ENCODE measurements at places on chromosomes 3 and 15. TPM values are rescaled to one million over a fixed set of nuclear protein-coding genes. Genes with fewer than 3 reads are reported as not detected.

Gene CHST2
- total RNA-seq, result 28.6 TPM

Gene PAQR9
- total RNA-seq, result not detected

Gene SGO1
- 3.1 TPM for total RNA-seq

Gene SCN5A
- total RNA-seq, result 0.20 TPM

Gene RARRES1
- 4.7 TPM for total RNA-seq

Gene IL17RB
- total RNA-seq, result 0.30 TPM

Gene EPB42
- 0.28 TPM for total RNA-seq

Gene ANKRD63
- total RNA-seq, result not detected

Gene GOLGA6L9
- total RNA-seq, result 5.2 TPM

Gene EDEM1
- total RNA-seq, result 85.3 TPM

Gene CP
- total RNA-seq, result 101 TPM

Gene CKMT1A
- total RNA-seq, result not detected

Gene ZNF619
- 10.3 TPM for total RNA-seq

Gene SI
- not detected for total RNA-seq

Gene RASA2
- total RNA-seq, result 49.7 TPM

- no peaks in the 10 kb centered on the region for H3K27me3 ChIP-seq
- DNase-seq, result no peak
- peaks cover 6% of the 10 kb centered on the region for H3K4me1 ChIP-seq
- H3K36me3 ChIP-seq, result no peaks in the 10 kb centered on the region
- no peak overlapping the region for H3K27ac ChIP-seq
Measured at GRCh38 chr3:185984203-185984602, 46.4 kb upstream of the TRA2B start.

GRCh38 chr3:195302431-195302830 lies 31.5 kb upstream of the XXYLT1 start:
- H3K27ac ChIP-seq, result no peak overlapping the region
- peaks cover 98% of the 10 kb centered on the region for H3K36me3 ChIP-seq
- H3K4me1 ChIP-seq, result no peaks in the 10 kb centered on the region

DNA sequence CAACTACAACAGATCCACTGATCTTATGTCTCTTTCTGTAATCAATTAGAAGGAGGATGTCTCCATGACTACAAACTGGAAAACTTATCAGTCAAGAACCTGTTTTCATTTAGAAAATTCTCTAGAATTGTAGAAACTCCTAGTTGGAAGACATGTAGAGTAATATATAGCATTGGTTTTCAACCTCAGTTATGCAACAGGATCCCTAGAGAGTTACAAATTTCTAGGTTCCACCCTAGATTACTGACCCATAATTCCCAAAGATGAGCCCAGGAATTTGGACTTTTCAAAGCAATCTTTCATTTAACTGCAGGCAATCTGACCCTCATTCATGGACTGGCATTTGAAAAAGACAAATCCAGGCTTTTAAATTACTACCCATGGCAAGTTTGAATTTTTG lies 116.9 kb upstream of the RAP2B start:
- no peak for DNase-seq
- H3K4me1 ChIP-seq, result peaks cover 12% of the 10 kb centered on the region
- H3K27ac ChIP-seq, result no peak overlapping the region

- H3K27me3 ChIP-seq, result no peaks in the 10 kb centered on the region
- DNase-seq, result no peak
- H3K27ac ChIP-seq, result no peak overlapping the region
- H3K36me3 ChIP-seq, result peaks cover 6% of the 10 kb centered on the region
Measured at GRCh38 chr3:123521179-123521969, 63.5 kb downstream of the HACD2 start.

DNA sequence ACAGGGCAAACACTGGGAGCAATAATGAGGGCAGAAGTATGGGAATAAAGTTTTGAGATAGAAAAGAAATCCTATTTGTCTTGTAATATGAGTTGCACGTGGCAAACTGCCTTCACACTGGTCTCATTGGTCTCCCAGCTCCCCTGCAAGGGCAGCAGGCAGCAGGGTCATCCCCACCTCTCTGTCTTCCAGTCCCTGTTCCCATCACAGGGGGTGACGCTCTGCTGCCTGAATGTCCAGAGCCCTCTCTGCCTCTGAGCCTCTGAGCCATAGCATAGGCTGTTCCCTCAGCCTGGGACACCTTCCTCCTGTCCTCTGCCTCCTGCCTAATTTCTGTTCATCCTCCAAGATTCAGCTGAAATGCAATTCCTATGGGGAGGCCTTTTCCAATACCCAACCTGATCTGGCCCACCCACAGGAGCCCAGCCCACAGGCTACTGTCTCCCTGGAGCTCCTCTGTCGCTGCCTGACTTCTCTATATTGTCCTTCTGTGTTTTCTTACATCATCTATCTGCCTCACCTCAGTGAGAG lies 12.1 kb upstream of the SKOR1 start:
- H3K4me1 ChIP-seq, result no peaks in the 10 kb centered on the region
- no peaks in the 10 kb centered on the region for H3K36me3 ChIP-seq
- H3K4me3 ChIP-seq, result no peak overlapping the region
- no peaks in the 10 kb centered on the region for H3K27me3 ChIP-seq
- DNase-seq, result peak; percentile 40

GRCh38 chr15:64792282-64792681 lies 16.9 kb upstream of the RBPMS2 start:
- H3K27ac ChIP-seq, result no peak overlapping the region
- no peak for DNase-seq
- H3K4me1 ChIP-seq, result no peaks in the 10 kb centered on the region
- no peak overlapping the region for H3K4me3 ChIP-seq
- H3K36me3 ChIP-seq, result no peaks in the 10 kb centered on the region

DNA sequence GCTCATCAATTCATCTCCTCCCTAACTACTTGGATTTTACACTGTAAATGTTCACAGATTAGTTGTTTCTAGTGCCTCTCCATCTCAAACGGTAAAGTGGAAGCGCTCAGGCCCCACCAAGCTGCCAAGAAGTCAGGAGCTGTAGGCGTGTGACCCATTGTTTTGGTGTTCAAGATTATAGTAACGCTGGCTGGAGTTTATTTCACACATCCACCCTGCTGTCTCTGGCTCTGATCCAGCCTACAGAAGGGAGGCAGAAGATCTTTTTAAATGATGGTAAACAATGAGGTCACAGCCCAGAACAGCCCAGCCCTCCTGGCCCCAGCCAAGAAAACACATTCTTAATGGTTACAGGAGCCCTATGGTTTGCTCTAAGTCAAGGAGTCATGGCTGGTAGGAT lies 25.7 kb upstream of the GALNT15 start:
- H3K4me3 ChIP-seq, result no peak overlapping the region
- H3K27me3 ChIP-seq, result no peaks in the 10 kb centered on the region
- no peaks in the 10 kb centered on the region for H3K4me1 ChIP-seq
- no peaks in the 10 kb centered on the region for H3K36me3 ChIP-seq

DNA sequence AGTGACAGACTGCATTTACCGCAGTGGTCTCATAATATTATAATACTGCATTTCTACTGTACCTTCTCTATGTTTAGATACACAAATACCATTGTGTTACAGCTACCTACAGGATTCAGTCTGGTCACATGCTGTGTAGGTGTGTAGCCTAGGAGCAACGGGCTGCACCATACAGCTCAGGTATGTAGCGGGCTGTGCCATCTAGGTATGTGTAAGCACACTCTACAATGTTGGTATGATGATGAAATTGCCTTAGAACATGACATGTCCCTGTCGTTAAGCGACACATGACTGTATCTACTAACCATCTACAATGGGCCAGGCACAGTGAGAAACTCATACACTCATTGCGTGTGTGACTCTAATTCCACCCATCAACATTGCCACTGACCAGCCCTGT lies 85.5 kb upstream of the SEC13 start:
- no peaks in the 10 kb centered on the region for H3K36me3 ChIP-seq
- H3K4me1 ChIP-seq, result no peaks in the 10 kb centered on the region
- H3K27ac ChIP-seq, result no peak overlapping the region
- no peak overlapping the region for H3K4me3 ChIP-seq
- no peaks in the 10 kb centered on the region for H3K27me3 ChIP-seq

DNA sequence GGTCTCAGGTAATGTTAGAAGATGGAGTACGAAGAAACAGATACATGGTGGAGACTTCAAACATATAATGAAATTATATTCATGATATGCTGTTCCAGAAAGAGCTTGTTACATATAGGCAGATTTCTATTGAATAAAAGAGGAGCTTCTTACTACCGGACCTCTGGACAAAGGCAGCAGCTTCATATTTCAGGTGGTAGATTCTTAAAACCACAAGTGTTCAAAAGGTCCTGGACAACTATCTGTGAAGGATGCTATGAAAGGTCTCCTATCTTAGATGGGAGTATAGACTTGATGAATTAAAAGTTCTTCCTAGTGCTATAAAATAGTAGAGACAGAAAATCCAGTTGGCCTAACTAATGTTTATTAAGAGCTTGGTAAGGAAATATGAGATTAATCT lies 43.2 kb downstream of the MYLK start:
- DNase-seq, result no peak
- no peaks in the 10 kb centered on the region for H3K4me1 ChIP-seq
- H3K27me3 ChIP-seq, result no peaks in the 10 kb centered on the region
- H3K27ac ChIP-seq, result no peak overlapping the region
- no peaks in the 10 kb centered on the region for H3K36me3 ChIP-seq
- no peak overlapping the region for H3K4me3 ChIP-seq

GRCh38 chr15:92893200-92893599 lies 6.9 kb upstream of the CHD2 start:
- no peak overlapping the region for H3K27ac ChIP-seq
- DNase-seq, result no peak
- peaks cover 98% of the 10 kb centered on the region for H3K4me1 ChIP-seq
- H3K4me3 ChIP-seq, result no peak overlapping the region
- no peaks in the 10 kb centered on the region for H3K27me3 ChIP-seq

DNA sequence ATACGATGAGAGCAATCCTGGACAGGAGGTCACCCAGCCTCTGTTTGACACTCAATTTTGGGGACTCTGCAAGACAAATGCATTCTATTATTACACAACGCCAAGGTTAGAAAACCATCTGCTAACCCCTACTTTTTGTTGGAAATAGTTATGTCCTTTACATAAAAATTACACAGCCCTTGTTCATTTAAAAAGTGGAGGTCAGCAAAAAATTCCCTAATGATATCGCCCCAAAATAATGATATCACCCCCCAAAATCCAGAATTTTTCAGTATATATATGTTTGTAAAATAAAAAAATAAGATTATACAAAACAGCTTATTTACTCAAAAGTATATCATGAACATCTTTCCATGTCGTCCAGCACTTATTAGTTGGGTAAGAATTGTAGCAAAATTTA lies 11.4 kb downstream of the ROPN1 start:
- H3K27ac ChIP-seq, result no peak overlapping the region
- peaks cover 10% of the 10 kb centered on the region for H3K27me3 ChIP-seq
- DNase-seq, result no peak
- peaks cover 8% of the 10 kb centered on the region for H3K4me1 ChIP-seq

DNA sequence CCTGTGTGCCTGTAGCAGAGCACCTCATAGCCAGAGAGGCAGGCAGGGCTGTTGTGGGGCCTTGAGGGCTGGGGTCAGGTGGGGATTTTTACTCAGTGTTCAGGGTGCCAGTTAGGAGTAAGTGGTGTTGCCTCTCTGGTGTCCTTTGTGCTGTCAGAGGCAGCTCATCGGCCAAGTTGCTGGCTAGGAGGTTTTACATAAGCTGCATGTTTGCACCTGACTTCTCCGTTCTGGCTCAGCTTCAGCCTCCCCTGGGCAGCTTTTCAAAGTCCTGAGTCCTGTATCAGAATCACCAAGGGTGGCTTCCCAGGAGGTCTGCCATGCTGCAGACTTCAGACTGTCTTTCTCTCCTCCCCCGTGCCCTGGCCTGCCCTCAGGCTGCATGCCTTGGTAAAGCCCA lies 242.6 kb upstream of the TPM1 start:
- DNase-seq, result no peak
- no peaks in the 10 kb centered on the region for H3K36me3 ChIP-seq
- H3K4me1 ChIP-seq, result no peaks in the 10 kb centered on the region
- no peak overlapping the region for H3K4me3 ChIP-seq
- no peak overlapping the region for H3K27ac ChIP-seq
- no peaks in the 10 kb centered on the region for H3K27me3 ChIP-seq

- H3K36me3 ChIP-seq, result no peaks in the 10 kb centered on the region
- H3K4me3 ChIP-seq, result no peak overlapping the region
- no peaks in the 10 kb centered on the region for H3K27me3 ChIP-seq
- H3K27ac ChIP-seq, result no peak overlapping the region
- no peak for DNase-seq
Measured at GRCh38 chr3:52374173-52374572, 58.1 kb downstream of the DNAH1 start.

GRCh38 chr3:96072226-96072625 lies 742.2 kb upstream of the EPHA6 start:
- no peaks in the 10 kb centered on the region for H3K36me3 ChIP-seq
- no peaks in the 10 kb centered on the region for H3K4me1 ChIP-seq
- H3K27ac ChIP-seq, result no peak overlapping the region
- no peak for DNase-seq
- no peaks in the 10 kb centered on the region for H3K27me3 ChIP-seq

DNA sequence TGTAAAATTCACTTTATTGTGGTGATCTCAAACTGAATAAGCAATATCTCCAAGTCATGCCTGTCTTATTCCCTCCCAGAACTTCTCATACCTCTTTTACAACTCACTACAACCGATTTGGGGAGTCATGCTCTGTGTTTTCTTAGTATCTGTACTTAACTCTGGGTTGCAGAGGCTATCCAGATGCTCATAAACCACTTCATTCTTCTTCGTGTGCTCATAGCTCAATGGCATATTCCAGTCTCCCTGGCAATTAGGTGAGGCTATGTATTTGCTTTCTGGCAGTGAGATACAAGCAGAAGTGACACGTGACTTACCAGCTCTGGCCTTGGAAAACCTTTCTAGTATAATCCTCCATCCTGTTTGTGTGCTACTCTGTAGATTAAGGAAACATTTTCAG lies 360.9 kb downstream of the ZNF385D start:
- no peak overlapping the region for H3K27ac ChIP-seq
- H3K4me3 ChIP-seq, result no peak overlapping the region
- H3K36me3 ChIP-seq, result no peaks in the 10 kb centered on the region
- H3K27me3 ChIP-seq, result no peaks in the 10 kb centered on the region

All from spleen (tissue), 13 donors.